Ecto neural progenitor cell (in vitro differentiated cells): ENCODE measurements at places on chromosomes 3 and 15.

GRCh38 chr3:152183473-152183872 lies 85.3 kb upstream of the MBNL1 start:
- DNase-seq = peak; percentile 59

DNA sequence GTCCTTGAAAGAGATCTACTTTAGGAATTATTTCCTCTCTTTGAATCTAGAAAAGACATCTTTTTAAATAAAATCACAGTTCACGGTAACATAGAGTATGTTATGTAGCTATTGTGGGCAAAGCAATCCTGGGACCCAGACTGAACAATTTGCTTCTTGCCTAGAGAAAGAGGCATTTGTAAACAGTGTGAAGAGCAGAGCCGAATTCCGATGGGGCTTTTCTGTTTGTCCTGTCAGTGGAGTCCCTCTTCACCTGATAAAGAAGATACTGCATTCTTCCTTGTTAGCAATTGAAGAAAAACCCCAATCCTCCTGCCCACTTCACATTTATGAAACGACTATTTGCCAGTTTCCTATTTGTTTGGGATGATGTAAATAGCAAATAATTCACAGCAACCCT lies 462.9 kb downstream of the WDR72 start:
- DNase-seq = no peak

DNA sequence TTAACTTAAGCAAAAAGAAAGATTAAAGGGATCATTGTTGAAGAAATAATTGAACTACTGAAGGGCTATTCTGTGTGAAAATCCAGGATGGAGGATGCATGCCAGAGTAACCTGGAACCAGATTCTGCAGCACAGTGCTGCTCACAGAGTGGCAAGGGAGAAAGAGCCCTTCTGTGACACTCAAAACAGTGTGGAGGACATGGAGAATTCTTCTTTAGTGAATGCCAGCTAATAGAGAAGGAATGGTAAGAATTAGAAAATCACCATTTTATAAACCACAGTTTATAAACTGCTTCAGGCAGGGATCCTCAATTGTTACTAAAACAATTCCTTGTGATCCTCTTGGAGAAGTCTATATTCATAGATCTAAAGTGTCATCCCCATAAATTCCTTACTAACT lies 70.4 kb upstream of the ARHGEF26 start:
- DNase-seq = no peak

DNA sequence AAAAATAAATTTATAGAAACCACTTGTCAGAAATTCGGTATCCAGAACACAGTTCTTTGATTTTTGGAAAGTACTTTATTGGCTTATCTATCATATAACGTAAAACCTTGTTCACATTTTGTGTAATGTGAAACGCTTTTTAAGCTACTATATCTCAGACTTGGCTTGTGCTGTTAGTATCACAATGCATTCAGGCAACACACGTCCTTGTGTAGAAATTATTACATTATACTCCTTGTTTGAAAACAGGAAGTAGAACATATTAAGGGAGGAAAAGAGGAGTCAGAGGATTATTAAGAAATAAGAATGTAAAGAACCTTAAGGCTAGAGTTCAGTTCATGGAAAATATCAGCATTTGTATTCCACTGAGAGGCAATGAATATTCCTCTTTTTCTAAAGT lies 1.6 kb downstream of the DNAJC13 start:
- no peak for DNase-seq

DNA sequence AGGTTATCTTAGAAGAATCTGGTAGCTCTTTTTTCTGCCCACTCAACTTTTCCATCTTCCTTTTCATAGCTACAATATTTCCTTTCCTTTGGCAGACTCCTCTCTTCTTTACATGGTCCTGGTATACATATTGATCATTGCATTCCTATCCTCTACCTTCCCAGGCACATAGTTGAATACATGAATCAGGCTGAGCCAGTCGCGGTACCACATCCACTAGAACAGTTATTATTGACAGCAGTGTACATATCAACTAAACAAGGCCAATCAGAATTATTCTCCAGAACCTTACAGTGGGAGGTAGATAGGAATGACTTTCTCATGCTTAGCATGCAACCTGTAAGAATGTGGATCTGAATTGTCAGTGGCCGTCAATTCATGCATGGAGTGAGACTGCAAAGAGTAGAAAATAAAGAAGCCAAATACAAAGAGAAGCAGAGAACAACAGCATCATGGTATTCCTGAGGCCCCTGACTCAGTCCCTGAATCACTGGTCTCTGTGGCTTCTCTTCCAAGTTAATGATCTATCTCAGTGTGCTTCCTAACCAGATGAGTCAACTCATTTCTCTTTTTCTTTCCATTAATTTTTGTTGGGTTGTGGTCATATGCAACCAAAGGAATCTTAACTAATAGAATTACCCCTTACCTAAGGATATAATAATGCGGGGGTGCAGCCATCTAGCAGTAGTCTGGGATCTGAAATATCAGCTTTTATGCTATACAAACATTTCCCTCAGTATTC lies 60.9 kb upstream of the DCBLD2 start:
- no peak for DNase-seq

- DNase-seq = no peak
Observed at GRCh38 chr15:81394603-81395002, 20.6 kb upstream of the TMC3 start.

DNA sequence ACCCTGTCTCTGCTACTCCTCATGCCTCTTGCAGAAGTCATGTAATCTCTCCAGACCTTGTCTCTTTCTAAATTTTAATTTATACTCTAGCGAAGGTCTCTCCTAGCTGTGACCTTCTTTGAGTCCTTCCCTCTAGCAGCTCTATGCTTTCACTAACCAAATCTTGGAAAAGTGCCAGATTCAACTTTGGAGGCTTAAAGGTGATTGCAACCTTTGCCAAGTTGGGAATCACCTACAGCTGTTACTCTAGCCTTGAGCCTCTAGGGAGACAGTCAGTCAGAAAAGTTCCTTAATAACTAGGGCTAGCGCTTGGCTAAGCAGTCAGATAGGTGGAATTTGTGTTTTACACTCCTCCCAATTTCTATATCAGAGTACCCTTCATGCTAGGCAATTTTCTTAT lies 46.1 kb upstream of the ABI3BP start:
- no peak for DNase-seq

DNA sequence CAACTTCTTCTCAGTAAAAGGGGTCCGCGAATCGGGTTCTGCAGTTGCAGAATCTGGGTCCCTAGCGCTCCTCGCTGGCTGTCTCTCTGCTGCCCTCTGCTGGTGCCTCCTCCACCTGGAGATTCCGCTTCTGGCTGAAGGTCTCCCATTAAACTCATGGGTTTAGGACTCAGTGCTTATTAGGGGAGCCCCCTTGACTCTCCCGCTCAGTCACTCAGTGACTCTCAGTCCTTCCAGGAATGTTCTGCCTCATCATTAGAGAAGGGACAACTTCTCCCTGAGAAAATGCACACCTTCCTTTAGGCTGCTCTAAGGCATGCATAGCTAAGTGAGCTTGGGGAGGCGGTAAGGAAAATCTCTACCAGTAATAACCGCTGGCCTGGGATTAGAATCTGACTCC lies 7.1 kb downstream of the CPN2 start:
- DNase-seq = peak; percentile 86

DNA sequence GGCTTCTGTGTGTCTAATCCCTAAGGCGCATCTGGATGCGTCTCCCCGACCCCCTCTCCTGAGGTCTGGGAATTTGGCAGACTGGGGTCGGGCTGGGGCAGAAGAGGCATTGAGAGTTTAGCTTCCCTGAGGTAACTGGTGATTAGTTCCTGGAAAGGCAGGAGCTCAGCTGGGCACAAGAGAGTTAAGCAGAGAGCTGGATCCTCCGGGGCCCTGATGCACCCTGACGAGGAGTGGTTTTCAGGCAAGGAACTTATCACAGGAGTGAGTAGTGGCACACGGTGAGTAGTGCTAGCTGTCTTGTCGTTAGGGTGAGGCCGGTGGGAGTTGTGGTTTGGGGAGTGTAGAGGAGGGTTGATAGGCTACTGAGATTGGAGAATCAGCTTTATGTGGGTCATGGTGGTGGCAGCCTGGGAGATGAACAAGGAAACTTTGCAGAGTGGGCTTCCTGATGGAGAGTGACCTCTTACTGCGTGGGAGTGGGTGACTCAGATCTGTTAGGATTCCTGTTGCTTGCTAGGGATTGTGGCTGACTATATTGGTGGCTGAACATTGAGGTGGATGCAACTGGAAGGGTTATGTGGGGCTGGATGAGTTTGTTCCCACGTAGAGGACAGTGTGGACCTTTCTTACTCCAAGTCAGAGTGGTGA lies 897 bp downstream of the RAD54L2 start:
- no peak for DNase-seq

DNA sequence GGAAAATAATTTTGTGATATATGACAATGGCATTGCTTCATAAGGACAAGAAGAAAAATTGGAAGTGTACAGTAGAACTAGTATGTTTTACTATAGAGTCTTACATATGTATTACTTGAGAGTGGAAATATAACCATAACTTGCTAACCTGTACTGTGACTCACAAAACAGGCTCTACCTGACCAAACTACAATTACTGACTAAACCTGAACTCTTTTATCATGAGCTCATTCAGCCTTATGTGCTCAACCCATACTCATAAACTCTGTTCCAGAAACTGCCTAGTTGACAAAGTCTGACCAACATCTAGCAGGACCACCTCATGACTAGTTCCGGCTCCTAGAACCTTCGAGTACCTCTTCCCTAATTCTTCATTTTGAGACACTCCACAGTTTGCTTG lies 6.3 kb downstream of the CDIN1 start:
- no peak for DNase-seq

DNA sequence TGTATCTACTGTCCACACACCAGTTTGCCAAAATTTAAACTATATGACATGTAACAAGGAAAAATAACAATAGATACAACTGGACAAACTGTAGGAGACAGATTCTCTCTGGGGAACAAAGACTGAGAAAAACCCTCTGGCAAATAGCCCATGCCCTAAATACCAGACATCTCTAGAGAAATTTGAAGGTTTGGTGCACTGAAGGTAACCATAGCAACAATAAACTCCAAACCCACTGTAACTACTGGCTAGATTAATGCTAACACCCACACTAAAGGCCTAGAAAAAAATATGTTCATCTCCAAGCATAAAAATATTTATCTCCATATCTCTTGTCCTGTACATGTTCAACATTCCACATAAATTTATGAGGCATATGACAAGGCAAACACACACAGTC lies 267.1 kb downstream of the STXBP5L start:
- DNase-seq = no peak

DNA sequence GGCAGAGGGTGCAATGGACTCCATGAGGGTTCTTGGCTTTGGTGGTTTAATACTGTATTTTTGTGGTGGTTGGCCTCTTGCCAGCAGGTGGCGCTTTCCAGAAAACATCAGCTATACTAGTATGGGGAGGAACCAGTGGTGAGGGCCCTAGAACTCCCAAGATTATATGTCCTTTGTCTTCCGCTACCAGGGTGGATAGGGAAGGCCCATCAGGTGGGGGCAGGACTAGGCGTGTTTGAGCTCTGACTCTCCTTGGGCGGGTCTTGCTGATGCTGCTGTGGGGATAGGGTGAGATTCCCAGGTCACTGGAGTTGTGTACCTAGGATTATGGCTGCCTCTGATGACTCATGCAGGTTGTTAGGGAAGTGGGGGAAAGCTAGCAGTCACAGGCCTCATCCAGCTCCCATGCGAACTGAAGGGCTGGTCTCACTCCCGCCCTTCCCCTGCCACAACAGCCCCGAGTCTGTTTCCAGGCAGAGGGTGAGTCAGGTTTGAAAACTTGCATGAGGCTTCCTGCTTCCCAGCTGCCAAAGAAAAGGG lies 357.7 kb downstream of the OTOL1 start:
- DNase-seq = peak; percentile 51

DNA sequence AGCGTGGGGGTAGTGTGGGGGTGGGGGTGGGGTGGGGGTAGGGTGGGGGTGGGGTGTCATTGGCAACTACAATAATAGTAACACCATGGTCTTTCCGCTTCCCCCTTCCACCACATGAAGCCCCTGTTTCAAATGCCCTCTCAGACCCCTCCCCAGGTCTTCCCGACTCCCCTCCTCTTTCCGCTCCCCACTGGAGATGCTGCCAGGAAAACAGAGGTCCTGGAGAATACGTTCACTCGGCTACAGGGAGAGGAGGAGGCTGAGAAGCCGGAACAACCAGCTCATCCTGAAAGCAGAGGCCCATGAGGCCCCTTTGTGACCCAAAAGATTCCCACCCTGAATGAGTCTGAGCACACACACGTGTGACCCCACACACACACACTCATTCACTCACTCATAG lies 75.4 kb downstream of the CPN2 start:
- DNase-seq = peak; percentile 29

DNA sequence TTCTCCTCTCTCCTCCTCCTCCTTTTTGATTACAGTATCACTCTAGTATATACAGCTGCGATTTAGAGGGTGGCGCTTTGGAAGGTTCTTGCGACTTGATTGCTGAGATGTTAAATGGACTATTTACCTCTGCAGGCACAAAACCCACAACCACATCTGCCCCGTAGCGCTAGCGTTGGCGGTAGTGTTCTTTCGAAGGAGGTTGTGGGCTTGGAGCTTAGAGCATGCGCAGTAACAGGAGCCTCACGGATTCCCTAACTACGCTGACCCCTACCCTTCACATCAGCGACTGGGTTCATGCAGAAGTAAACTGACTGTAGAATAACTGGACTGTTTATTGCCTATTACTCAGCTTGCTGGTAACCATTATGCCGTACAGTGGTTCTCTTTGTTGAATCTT lies 58.0 kb downstream of the CGGBP1 start:
- DNase-seq = peak; percentile 60

DNA sequence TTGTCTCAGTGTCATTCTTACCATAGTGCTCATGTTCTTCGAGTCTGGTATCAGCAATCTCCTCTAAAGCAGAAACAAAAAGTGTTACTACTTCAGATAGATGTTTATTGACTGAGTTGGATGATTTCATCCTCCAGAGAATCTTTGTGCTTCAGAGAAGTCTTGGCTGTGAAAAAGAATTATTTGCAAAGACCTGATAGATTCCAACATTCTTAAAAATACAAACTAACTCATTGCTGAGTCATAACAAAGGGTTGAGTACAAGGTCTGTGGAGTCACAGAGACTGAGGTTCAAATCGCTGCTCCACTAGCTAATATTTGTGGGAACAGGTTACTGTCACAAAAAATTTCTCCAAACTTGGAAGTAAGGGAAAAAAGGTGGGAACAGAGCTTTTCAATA lies 9.0 kb upstream of the STRIT1 start:
- no peak for DNase-seq

DNA sequence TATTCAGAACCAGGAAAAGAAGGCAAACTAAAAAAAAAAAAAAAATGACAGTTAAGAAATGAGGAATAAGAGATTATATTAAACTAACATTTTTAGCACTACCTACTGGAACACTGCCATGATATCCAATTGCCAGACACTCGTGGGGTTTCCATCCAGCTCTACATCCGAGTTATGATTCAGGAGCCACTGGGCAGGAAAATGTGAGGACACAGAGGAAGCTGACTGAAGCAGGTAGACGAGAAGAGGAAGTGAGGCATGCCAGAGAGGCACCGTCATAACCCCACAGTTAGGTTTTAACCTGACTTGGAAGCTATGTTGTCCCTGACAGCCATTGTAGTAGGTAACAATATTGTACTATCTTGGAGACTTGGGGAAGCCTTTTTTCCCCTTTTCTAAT lies 495.0 kb downstream of the NLGN1 start:
- DNase-seq = no peak
